ENCODE measurements at places on chromosomes 2 and 18.

DNA sequence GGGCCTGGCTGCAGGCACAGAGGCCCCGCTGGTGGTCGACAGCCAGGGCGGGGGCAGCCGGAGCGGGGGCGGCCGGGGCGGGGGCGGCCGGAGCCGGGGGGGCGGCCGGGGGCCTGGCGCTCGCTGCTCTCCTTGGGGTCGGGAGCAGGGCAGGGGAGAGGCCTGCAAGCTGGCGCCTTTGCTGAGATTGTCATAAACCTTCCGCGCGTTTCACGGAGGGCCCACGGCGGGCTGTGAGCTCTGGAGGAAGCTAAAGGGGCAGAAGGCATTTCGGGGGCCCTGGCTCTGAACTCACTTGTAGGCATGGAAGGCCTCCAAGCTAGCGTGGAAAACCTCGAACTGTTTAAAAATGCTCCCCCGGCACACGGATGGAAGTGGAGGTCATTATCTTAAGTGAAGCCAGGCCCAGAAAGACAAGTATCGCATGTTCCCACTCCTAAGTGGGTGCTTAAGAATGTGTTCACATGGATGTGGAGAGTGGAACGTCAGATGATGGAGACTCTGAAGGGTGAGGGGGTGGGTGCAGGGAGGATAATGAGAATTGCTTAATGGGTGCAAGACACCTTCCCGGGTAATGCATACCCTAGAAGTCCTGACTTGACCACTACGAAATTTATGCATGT lies 629 bp downstream of the PRELID3A start:
- no peak for DNase-seq

DNA sequence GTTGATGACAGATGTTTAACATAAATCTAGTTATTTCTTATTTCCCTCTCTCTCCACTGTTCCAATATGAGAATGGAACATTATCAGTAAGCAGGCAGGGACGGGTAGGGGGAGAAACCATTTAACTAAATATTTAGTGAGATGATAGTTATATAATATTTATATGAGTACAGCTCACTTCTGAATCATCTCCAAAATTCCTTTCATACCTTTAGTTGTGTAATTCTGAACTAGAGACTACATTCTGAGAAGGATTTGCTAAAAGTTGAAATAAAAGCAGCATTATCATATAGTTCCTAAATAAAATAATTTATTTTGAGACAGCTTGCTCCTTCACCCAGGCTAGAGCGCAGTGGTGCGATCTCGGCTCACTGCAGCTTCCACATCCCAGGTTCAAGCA lies 41.4 kb downstream of the B4GALT6 start:
- DNase-seq = no peak

GRCh38 chr2:219402665-219403515 lies 15.2 kb upstream of the DNPEP start:
- no peak for DNase-seq

GRCh38 chr2:177673602-177674595 lies 281.3 kb downstream of the AGPS start:
- DNase-seq = no peak

All from type B pancreatic cell (in vitro differentiated cells).